Stomach (tissue), 19 donors: ENCODE measurements at places on chromosomes 13 and 19. TPM values are rescaled to one million over a fixed set of nuclear protein-coding genes. Genes with fewer than 3 reads are reported as not detected.

Gene S1PR5
- polyA plus RNA-seq: 0.19 TPM

GRCh38 chr13:23147827-23148226, 33.0 kb upstream of the SGCG start:
- H3K36me3 ChIP-seq: no peaks in the 10 kb centered on the region
- no peaks in the 10 kb centered on the region for H3K27me3 ChIP-seq
- H3K4me1 ChIP-seq: no peaks in the 10 kb centered on the region
- H3K27ac ChIP-seq: no peak overlapping the region
- H3K4me3 ChIP-seq: no peak overlapping the region

Gene SCAMP4
- 23.9 TPM for polyA plus RNA-seq

DNA sequence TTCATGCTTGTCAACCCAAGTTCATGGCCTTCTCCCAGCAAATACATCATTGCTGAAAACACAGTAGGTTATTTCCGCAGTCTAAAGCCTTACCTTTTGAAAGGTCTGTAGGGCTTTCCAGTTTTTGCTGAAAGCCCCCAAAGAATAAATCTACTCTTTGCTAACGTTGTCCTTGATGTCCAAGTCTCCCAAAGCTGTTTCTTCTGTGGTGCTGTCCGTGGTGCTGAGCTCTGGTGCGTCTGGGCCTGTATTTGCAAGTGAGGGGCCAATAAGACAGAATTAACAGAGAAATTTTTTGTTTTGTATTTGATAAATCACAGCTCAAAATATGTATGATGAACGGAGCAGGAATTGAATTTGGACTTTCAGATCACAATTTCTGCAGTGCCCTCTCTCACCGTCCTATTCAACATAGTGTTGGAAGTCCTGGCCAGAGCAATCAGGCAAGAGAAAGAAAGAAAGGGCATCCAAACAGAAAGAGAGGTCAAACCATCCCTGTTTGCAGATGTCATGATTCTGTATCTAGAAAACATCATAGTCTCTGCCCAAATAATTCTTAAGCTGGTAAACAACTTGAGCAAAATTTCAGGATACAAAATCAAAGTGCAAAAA, 9.8 kb upstream of the LGALS16 start:
- H3K27ac ChIP-seq: no peak overlapping the region
- H3K36me3 ChIP-seq: no peaks in the 10 kb centered on the region
- H3K27me3 ChIP-seq: peaks cover 26% of the 10 kb centered on the region
- no peaks in the 10 kb centered on the region for H3K4me1 ChIP-seq

DNA sequence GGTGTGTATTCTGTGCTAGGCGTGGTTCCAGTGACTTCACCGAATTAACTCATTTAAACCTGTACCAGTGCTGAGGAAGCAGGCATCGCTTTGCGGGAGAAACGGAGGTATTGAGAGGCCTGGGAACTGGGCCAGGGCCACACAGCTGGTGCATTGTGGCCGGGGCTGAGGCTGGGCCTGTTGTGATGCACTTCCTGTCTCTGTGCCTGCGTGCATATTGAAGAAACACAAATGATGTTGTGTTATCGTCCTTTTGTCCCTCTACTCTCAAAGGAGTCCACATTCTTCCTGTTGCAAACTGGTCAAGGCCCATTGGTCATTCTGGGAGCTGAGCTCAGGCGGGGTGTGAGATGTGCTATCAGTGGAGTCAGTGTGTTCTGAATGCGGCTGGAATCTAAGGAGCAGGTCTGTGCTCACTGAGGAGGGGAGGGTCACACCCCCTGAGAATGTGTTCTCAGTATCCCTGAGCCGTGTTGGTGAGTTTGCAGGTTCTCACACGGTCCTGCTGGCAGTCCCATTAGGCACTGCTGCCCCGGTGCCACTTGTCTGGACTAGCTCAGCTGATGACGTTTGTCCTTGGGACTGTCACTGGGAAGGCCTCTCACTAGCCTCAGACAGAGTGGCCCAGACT, 62.1 kb downstream of the ARHGEF7 start:
- peaks cover 18% of the 10 kb centered on the region for H3K36me3 ChIP-seq
- no peaks in the 10 kb centered on the region for H3K27me3 ChIP-seq
- peak; percentile 80 for DNase-seq
- peak overlapping the region; percentile 54 for H3K27ac ChIP-seq
- H3K4me3 ChIP-seq: no peak overlapping the region

DNA sequence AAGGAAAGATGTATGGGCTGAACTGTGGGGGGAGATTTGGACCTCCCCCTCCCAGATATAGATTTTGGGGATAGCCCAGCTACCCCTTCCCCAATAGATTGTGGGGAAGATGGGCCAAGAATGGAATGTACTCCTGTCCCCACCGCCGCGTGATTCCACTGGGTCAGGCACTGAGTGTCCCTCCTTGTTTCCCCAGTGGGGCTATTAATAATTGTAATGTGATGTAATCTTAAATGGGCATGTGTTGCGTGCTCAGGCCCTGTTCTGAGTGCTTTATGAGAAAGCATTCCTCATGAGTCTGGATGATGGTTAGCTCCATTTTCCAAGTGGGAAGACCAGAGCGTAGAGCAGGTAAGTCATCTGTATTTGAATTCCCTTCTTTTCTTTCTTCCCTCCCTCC, 1.4 kb downstream of the PSMD8 start:
- DNase-seq: no peak
- peak overlapping the region; percentile 95 for H3K27ac ChIP-seq
- peak overlapping the region; percentile 92 for H3K4me3 ChIP-seq
- H3K4me1 ChIP-seq: peaks cover 26% of the 10 kb centered on the region
